Right atrium auricular region (tissue), 2 donors: ENCODE measurements at places on chromosomes 16 and 17. TPM values are rescaled to one million over a fixed set of nuclear protein-coding genes. Genes with fewer than 3 reads are reported as not detected.
A peak's percentile ranks its signal among the peaks of the same experiment; 100 is the strongest.

MYOCD gene
- 50.6 TPM for total RNA-seq

PIK3R6 gene
- 0.51 TPM for total RNA-seq

TEKT3 gene
- total RNA-seq: not detected

DNA sequence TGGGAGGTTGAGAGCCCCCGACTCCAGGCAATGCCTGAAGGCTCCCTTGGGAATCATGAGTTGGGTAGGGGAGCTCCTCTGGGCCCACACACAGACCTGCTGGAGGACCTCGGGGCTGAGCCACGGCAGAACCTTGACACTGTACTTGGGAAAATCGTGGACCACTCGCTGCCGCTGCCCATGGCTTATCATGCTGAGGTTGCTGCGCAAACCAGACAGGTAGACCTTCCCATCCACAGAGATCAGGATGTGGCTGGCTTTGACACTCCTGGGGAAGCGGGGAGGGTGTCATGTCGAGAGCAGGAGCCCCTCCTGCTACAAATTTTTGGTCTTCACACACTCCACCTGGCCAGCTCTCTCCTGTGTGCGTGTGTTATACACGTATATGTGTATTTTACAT is 7.2 kb upstream of the LIMD2 start:
- H3K27ac ChIP-seq: no peak overlapping the region
- H3K4me3 ChIP-seq: no peak overlapping the region
- peaks cover 54% of the 10 kb centered on the region for H3K36me3 ChIP-seq
- no peaks in the 10 kb centered on the region for H3K4me1 ChIP-seq
- no peaks in the 10 kb centered on the region for H3K27me3 ChIP-seq

DNA sequence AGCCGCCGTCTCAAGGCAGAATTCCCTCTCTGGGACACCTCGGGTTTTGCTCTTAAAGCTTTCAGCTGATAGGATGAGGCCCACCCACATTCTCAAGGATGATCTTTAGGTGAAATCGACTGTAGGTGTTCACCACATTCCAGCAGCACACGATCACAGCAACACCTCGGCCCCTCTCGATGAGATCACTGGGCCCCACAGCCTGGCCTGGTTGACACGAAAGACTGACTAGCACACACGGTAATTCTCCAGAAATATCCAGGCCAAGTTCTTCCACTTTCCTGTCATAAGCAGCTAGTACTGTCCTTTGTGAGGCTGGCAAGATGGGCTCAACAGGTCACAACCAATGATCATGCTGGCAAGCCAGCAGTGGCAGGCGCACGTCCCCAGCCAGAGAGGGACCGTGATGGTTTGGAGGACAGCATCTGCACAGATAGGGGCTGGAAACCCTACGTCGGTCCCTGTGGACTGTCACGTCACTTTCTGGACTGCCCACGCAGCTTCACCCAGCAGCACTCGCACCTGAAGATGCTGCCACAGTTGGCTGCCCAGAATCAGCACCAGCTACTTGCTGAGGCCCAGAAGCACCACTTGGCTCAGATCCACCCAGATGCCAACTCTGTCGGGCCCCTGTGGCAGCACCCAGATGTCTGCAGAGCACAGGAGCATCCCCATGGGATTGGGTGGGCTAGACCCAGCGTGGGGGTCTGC is 17.4 kb downstream of the TMC6 start:
- no peak overlapping the region for H3K27ac ChIP-seq
- no peaks in the 10 kb centered on the region for H3K27me3 ChIP-seq
- no peak for DNase-seq
- H3K4me3 ChIP-seq: no peak overlapping the region
- H3K36me3 ChIP-seq: no peaks in the 10 kb centered on the region
- H3K4me1 ChIP-seq: no peaks in the 10 kb centered on the region

HNF1B gene
- total RNA-seq: not detected

SP6 gene
- total RNA-seq: not detected

GRCh38 chr17:79690466-79690865 is 40.3 kb upstream of the ENPP7 start:
- H3K36me3 ChIP-seq: no peaks in the 10 kb centered on the region
- no peak for DNase-seq
- H3K27me3 ChIP-seq: no peaks in the 10 kb centered on the region
- no peak overlapping the region for H3K4me3 ChIP-seq
- H3K4me1 ChIP-seq: no peaks in the 10 kb centered on the region

GRCh38 chr16:2511128-2511800 is 2.5 kb upstream of the ATP6V0C start:
- H3K36me3 ChIP-seq: no peaks in the 10 kb centered on the region
- H3K4me1 ChIP-seq: peaks cover 39% of the 10 kb centered on the region
- no peaks in the 10 kb centered on the region for H3K27me3 ChIP-seq
- DNase-seq: peak; percentile 92
- peak overlapping the region; percentile 99 for H3K27ac ChIP-seq
- no peak overlapping the region for H3K4me3 ChIP-seq

TMEM235 gene
- not detected for total RNA-seq

FAM20A gene
- total RNA-seq: 4.4 TPM

DNA sequence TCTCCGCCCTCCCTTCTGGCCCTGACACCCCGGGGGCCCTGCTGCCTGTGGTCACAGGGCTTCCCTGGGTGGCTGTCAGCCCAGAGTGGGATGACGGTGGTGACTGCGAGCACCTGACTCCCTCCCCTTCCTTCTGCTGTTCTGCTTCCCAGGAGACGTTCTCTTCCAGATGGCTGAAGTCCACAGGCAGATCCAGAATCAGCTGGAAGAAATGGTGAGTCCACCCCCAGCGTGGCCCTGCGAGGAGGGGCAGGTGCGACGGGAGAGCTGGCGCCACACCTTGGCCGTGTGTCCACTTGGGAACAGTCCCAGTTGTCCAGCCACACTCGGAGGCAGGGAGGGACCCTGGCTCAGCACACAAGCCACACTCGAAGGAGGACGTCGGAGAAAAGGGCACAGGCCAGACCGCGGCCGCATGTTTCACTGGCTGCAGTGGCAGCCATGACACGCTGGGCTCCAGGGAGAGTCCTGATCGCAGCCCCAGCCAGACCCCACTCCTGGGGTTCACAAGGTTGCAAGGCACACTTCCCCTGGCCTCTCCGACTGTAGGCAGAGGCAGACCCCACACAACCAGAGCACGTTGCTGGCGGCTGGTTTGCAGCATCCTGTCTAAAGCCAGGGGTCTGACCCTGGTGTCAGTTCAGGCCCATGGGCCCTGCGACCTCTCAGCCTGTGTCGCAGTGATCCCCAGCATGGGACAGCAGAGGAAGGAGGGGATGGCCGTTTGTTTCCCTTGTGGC is 49.9 kb downstream of the BAIAP2 start:
- DNase-seq: no peak
- no peaks in the 10 kb centered on the region for H3K27me3 ChIP-seq
- H3K27ac ChIP-seq: peak overlapping the region; percentile 85

PYDC1 gene
- total RNA-seq: not detected

DNA sequence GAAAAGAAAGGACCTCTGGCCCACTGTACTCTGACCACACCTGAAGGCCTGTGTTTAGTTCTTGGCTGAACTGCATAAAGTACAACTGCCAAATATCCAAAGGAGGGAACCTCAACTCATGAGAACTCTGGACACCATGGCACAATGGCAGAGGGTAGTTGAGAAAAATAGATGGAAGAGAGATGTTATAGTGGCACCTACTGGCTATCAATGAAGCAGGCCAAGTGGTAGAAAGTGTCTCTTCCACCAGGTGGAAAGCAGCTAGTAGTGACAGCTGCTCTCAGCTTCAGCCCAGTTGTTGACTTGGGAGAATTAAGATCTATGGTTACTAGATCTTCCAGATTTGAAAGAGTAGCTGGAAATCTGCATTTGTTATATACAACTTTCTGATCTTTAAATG is 3.2 kb downstream of the MED31 start:
- no peaks in the 10 kb centered on the region for H3K27me3 ChIP-seq
- H3K4me3 ChIP-seq: no peak overlapping the region
- H3K27ac ChIP-seq: no peak overlapping the region
- no peak for DNase-seq
- H3K36me3 ChIP-seq: peaks cover 14% of the 10 kb centered on the region
